Activated CD8-positive, alpha-beta memory T cell treated with anti-CD3 and anti-CD28 coated beads for 36 hours (primary cell): ENCODE measurements at places on chromosomes 3 and 15. TPM values are rescaled to one million over a fixed set of nuclear protein-coding genes. Genes with fewer than 3 reads are reported as not detected.

The C3orf22 gene
- not detected for total RNA-seq

The ANKRD63 gene
- 0.17 TPM for total RNA-seq

The PHLDB2 gene
- total RNA-seq, result 2.2 TPM

The SAMMSON gene
- not detected for total RNA-seq

The ANKRD34C gene
- total RNA-seq, result not detected

The GPR62 gene
- total RNA-seq, result not detected

The CKMT1A gene
- total RNA-seq, result not detected

The FOXL2NB gene
- total RNA-seq, result not detected

The C3orf49 gene
- total RNA-seq, result not detected

The GUCA1C gene
- not detected for total RNA-seq

The GADL1 gene
- not detected for total RNA-seq

The ANKUB1 gene
- total RNA-seq, result not detected

The PDZRN3 gene
- not detected for total RNA-seq

The PLS1 gene
- 6.0 TPM for total RNA-seq

The ZNF80 gene
- 2.1 TPM for total RNA-seq

The XCR1 gene
- not detected for total RNA-seq

The ZNF621 gene
- 19.1 TPM for total RNA-seq

The MUSTN1 gene
- 0.61 TPM for total RNA-seq
